ENCODE measurements at places on chromosomes 7 and 10.

DNA sequence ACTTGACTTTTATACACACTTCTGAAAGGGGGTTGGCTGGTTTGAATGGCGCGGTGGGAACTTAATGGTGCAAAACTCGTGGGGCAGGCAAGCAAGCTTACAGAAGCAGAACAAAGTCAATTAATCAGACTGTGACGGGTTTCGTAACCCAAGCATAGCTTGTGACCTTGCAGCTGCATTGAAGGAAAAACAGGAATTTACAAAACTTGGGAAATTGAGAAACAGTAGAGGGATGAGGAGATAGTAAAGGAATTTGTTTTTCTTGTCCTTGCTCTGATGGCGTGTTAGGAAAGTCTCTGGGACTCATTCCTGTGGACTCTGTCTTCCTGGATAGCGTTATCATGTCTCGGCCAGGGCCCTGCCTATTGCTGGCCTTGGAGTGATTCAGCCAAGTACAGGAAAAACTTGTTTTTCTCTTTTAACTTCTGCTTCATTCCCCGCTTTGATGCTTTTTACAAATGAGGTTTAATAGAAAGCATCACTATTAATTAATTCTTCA, 220.0 kb upstream of the KCND2 start:
- DNase-seq = no peak

GRCh38 chr10:75612904-75613684, 181.7 kb downstream of the LRMDA start:
- DNase-seq = no peak

DNA sequence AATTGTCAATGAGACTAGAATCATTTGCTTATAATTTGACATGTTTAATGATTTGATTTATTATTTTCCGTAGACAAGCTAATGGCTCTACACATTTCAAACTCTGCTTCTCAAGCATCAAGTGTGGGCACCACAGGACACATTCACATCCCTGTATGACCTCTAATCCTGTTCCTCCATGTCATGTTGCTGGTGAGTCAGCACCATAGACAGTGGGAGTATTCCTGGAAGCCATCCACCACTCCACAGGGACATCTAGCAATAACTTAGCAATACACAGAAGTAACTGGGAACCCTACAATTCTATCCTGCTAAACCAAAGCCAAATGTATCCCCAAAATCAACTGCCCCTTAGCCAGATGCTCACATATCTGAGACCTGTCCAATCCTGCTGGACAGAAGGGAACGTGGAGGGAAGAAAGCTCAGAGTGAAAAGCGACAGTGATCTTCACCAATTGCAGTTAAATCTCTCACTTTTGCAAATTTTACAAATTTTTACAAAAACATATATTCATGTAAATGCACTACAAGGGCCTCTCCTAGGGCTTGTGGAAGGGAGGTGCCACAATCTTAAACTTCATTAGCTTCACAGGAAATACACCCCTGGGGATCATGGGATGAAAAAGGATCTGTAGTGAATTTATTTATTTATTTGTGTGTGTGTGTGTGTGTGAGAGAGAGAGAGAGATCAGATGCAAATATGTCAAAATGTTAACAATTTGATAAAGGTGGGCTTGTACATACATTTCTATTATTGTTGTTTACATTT, 126.5 kb downstream of the GFRA1 start:
- no peak for DNase-seq

DNA sequence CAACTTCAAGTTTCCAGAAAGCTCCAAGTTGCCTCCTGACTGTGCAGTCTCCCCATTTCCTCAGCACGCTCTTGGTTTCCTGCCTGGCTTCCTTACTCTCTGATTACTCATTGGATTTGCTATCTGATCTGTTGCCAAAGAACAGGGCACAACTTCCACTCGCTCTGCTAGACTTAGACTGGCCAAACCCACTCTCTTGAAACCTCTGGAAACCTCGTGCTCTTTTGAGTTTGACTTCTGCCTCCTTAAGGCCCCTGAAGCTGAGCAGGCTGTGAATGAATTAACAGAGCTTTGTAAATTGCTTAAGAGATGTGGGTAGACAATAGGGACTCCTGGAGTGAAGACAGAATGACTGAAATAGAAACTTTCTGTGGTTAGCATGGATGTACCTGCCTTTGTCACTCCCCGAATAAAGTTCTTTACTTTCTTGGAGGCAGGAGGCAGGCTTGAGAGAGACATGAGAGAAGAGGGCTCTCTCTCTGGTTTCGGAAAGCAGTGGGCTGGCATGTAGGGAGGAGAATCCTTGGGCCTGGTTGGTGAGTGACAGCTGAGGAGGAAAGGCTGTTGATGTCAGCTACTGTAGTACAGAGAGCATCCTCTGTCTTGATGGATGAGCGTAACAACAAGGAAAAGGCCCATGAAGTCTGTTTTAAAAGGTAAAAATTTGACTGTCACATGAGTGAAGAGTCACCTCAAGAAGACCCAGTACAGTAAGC, 70.8 kb downstream of the CHN2 start:
- no peak for DNase-seq

DNA sequence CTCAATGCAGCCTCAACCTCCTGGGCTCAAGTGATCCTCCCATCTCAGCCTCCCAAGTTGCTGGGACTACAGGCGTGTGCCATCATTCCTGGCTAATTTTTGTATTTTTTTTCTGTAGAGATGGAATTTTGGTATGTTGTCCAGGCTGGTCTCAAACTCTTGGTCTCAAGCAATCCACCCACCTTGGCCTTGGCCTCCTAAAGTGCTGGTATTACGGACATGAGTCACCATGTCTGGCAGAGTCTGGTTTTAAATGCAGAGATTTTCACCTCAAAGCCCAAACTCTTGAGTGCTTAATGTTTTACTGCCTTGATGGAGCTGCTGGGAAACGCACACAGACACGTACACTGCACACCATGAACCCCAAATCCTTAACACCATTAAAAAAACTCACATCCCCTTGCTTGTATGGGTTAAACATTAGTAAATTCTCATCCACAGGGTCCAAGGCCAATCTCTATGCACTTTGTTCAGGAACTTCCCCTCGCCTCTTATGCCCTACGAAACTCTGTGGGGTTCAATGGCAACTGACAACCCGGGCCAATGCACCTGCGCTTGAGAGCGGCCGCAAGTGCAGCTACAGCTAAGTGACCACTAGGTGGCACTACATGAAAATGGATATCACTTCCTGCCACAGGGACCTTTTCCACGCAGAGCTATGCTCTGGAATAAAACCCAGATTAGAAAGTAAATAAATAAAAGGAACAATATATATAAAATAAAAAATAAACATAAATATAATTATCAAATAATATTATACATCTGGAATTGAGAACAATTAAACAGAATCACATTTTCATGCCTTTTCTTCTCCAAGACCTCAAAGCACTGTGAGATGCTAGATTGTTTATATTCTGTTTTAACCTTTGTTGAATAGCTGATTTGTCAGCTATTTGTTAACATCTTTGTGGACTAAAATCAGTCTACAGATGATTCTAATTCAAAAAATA, 66.9 kb upstream of the AFAP1L2 start:
- DNase-seq = peak; percentile 44

DNA sequence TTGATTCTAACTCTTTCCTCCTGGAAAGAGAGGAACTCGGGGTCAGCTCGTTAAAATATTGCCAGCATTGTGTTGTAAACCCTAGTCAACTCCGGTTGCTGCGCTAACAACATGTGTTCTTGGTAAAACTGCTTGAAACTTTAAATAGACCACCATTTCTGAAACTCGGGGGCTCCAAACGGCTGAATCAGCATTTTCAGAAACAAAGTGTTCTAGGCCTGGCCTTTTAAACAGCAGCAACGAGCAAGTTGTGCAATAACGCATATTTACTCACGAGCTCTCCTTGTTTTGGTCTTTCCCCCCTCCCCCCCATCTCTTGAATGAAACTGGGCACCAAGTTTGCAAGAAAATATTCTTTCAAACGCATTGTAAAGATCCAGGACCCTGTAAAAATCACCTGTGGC, 9.2 kb upstream of the GRB10 start:
- DNase-seq = no peak

GRCh38 chr7:114889646-114890285, 32.1 kb upstream of the MDFIC start:
- no peak for DNase-seq

GRCh38 chr10:73625004-73625883, 16.0 kb downstream of the MYOZ1 start:
- DNase-seq = no peak

DNA sequence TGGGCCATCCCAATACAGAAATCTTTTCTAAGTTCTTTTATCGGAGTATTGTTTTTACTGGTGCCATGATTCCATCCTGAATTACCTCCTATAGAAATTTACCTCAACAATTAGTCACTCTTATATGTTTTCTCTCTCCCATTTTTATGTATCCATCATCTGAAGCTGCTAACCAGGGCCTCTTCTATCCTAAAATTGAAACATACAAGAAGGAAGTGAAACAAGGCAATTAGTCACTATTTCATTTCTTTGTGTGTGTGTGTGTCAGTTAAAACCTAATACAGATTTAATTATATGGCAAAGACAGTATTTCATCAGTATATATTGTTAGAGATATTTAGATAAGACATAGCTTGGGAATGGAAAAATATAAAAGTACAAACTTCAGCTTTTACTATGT, 148.4 kb upstream of the AHR start:
- DNase-seq = no peak

DNA sequence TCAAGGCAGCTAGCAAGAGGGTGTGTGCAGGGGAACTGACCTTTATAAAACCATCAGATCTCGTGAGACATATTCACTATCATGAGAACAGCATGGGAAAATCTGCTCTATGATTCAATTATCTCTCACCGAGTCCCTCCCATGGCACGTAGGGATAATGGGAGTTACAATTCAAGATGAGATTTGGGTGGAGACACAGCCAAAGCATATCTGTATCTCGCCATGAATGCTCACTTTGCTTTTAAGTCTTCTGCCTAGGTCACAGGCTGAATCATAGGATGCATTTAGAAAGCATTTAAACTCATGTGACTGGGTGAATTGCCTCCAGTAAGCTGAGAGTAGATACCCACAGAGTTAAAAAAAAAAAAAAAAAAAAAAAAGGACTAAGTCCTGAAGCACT, 220.0 kb downstream of the AGMO start:
- DNase-seq = no peak

- no peak for DNase-seq
These were observed 13.8 kb downstream of the ATG9B start for GRCh38 chr7:151010307-151011096.

GRCh38 chr7:134902058-134902457, 84.2 kb upstream of the AGBL3 start:
- no peak for DNase-seq

- DNase-seq = peak; percentile 68
These were observed 262.1 kb downstream of the ATRNL1 start for GRCh38 chr10:115355162-115355760.

- DNase-seq = no peak
These were observed 72.6 kb downstream of the CYP26A1 start for GRCh38 chr10:93146336-93146735.

DNA sequence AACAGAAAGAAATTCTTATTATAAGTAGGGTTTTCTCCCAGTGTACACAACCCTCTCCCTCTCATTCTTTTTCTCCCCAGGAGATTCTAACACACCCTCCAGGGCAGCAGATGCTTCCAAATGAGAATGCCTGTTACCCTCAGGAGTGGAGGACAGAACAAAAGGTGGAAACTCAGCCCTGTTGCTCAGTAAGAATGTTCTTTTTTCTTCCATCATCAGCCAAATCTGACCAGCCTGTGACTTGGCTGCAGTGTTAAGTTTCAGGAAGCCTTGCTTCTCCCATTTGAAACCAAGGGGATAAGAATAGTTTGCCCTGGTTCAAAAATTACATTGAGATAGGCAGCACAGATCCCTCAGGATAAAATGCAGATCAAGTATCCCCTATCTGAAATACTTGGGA, 77.5 kb upstream of the EEPD1 start:
- DNase-seq = no peak

- no peak for DNase-seq
These were observed 16.0 kb upstream of the ITGA8 start for GRCh38 chr10:15735763-15736162.

DNA sequence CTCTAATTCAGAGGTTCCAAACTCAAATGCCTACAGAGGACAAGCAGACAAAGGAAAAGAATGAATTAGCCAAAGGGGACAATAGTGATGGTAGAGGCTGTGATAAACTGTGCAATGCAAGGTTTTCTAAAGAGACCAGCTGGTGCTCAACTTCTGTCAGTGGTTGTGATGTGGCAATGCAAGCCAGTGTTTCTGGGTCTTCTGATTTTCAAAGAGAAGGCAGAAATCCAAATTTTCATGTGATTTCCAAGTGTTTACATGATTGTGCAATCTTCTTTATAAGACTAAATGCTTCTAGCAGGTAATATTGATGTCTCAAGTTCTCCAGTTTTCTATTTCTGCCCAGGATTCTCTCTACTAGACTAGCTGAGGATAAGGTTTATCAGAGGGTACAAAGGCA, 135.9 kb downstream of the PCDH15 start:
- DNase-seq = no peak

DNA sequence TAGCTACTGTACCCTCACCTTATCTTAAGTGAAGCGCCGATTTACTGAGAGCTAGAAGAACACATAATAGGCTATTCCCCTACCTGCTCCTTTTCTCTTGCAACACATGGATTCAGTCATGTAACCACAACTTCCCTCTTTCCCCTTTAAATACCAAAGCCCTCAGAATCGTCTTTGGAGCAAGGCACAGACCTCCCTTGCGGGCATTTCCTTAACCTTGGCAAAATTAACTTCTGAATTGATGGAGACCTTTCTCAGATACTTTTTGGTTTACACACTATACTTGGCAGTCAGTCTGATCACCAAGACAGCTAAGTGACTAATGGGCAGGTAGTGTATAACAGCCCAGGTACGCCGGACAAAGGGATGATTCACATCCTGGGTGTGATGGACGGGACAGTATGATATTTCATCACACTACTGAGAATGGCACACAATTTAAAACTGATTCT, 72.7 kb upstream of the SEC61G start:
- DNase-seq = no peak

- DNase-seq = no peak
These were observed 40.3 kb downstream of the PDGFA start for GRCh38 chr7:479115-479947.

GRCh38 chr7:137080516-137081203, 212.2 kb downstream of the CHRM2 start:
- no peak for DNase-seq

GRCh38 chr7:90710466-90710850, 114.3 kb downstream of the CDK14 start:
- DNase-seq = no peak

- no peak for DNase-seq
These were observed 225.0 kb upstream of the CSTF2T start for GRCh38 chr10:51924359-51924758.

DNA sequence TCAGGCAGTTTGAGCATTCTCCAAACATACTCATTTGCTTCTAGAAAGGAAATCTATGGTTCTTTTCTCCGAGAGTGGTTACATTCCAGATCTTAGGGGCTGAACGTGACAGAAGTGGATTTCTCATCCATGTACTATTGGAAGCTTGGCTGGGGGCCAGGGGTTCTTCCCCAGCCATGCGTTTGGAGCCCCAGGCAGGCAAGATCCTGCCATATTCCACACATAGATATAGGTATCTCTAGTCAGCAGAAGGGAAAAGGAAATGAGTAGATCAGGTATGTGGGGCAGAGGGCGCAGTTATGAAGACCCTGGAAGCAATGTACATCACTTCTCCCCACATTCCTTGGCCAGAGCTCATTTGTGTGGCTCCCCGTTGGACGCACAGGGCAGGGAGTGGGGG, 299.8 kb downstream of the CCDC3 start:
- no peak for DNase-seq
